ENCODE measurements at places on chromosomes 4 and X. TPM values are rescaled to one million over a fixed set of nuclear protein-coding genes. Genes with fewer than 3 reads are reported as not detected.

Gene FGB
- not detected for total RNA-seq

GRCh38 chr4:101348995-101349800 lies 1.9 kb upstream of the PPP3CA start:
- DNase-seq: peak; percentile 67

DNA sequence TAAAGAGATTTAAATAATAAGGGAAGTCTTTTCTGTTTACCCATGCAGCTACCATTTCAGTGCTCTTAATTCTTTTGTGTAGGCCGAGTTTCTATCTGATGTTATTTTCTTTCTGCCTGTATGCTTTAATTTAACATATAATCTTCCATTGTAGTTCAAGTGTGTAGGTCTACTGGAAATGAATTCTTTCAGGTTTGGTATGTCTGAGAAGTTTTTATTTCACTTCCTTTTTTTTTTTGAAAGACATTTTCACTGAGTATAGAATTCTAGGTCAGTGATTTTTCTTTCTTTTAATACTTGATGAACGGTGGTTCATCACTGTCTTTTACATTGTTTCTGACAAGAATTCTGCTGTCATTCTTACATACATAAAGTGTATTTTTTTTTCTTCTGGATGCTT lies 42.1 kb downstream of the VAMP7 start:
- no peak for DNase-seq

- DNase-seq: no peak
Measured at GRCh38 chrX:39475372-39475771, 622.4 kb downstream of the BCOR start.

GRCh38 chr4:7999279-7999678 lies 59.6 kb upstream of the AFAP1 start:
- no peak for DNase-seq

GRCh38 chr4:51830156-51830720 lies 12.7 kb upstream of the DCUN1D4 start:
- peak; percentile 2 for DNase-seq

- DNase-seq: no peak
Measured at GRCh38 chrX:57380026-57380796, 93.7 kb downstream of the FAAH2 start.

DNA sequence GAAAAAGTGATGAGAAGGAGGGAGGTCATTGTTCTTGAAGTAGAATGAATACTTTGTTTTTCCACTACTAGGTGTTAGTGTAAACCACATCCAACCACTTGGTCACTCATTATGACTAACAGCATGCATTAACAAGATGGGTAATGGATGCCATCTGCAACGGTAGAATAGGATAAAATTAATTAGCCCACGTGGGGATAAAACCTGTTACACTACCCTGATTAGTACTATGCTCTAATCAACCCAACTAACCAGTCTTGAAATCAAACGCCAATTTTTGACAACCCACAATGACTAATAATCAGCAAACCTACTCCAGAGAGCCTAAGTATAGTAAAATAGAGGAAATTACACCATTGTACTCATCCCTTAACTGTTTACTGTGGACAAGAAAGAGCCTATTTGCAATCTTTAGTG lies 93.4 kb upstream of the MCF2 start:
- no peak for DNase-seq

DNA sequence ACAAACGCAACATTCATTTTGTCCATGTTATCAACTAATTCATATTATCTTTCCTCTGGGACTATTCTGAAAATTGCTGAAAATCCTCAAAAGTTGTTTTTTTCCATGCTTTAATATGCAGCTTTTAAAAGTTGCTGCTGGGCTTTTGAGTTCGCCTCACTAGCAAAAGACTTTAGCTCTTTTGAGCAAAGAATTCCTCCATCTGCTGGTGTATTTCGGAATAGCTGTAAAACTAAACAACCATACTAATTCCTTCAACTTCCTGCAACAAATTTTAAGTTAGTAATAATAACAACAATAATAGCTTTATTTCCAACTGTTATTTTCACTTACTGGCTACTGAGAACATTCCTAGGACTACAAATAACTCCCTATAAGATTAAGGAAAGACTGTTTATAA lies 124.5 kb upstream of the PLAC1 start:
- DNase-seq: peak; percentile 14

- DNase-seq: no peak
Measured at GRCh38 chr4:173940146-173940545, 343.3 kb downstream of the FBXO8 start.

- DNase-seq: no peak
Measured at GRCh38 chr4:17283251-17283650, 228.6 kb downstream of the QDPR start.

Measured in RPMI7951 (cell line).